Activated gamma-delta T cell treated with Interleukin-2 at 50 U/mL for 16 hours (primary cell): ENCODE measurements at places on chromosomes 2 and 18.

- no peak for DNase-seq
These were observed 21.0 kb upstream of the CABLES1 start for GRCh38 chr18:23114171-23114881.

GRCh38 chr2:71940695-71941094 lies 207.0 kb downstream of the CYP26B1 start:
- DNase-seq, result no peak

DNA sequence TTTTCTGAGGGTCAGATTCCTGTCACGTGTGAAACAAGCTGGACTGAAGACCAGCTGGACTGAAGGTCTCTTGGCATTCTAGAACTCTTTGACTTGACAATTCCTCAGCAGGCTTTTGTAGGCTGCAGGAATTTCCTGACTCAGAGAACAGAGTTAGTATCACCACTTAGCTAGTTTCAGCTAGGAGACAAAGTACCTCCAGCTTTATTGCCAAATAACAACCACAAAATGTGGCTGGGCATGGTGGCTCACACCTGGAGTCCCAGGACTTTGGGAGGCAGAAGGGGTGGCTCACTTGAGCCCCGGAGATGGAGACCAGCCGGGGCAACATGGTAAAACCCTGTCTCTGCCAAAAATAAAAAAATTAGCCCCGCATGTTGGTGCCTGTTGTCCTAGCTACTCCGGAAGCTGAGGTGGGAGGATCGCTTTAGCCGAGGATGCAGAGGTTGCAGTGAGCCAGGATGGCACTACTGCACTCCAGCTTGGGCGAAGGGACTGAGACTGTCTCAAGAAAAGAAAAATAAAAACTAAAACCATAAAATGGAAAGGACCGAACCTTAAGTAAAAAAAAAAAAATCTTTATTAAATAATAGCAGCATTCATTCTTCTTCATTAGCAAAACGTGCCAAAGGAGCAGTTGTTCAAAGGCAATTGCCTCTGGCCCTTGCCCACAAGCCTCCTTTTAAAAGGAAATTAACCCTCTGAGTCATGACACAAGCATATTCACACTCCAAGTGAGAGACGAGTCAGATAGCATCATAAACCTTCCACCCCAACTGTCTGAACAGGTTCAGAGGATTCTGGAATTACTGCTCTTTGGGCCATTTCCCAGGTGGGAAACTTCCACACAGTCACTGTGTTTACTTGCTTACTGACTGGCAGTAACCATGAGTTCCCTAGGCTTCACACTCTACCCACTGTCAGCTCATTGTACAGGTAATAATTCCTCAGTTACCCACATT lies 88.9 kb downstream of the MYL12B start:
- no peak for DNase-seq

DNA sequence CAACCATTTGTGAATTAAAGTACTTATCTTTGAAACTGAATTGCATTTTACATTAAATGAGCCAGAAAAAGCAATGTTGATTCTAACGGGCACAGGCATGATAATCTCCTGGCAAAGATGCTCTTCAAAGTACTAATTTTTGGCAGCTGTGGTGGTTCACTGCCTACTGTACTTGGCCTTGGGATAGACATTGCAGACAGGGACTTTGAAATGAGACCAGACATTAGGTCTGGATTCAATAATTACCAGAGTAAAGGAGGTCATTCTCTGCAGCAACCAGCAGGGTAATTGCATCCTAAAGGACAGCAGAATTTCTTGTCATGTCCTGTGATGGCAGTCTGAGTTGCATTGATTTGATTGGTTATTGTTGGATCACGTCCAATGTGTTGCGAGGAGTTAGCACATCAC lies 986.5 kb downstream of the TDRD15 start:
- no peak for DNase-seq

GRCh38 chr2:79432731-79433146 lies 80.1 kb upstream of the CTNNA2 start:
- no peak for DNase-seq
